Mesothelial cell of epicardium (in vitro differentiated cells): ENCODE measurements at places on chromosomes 7 and 10.

- no peak for DNase-seq
These were observed 17.6 kb upstream of the ELN start for GRCh38 chr7:74010407-74010806.

DNA sequence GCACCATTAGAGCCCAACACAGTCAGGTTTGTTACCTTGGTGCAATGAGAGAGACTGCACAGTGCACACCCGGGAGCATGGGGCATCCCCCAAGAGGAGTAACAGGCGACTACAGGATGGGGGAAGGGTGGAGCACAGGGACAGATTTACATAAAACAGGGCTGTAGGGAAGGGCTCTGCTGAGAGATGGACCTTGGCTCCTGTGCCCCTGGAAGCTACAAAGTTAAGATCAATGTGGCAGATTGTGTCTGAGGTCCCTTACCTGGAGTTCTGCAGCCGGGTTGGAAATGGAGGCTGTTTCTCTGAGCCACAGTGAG is 13.7 kb upstream of the SLC18A3 start:
- DNase-seq, result no peak

DNA sequence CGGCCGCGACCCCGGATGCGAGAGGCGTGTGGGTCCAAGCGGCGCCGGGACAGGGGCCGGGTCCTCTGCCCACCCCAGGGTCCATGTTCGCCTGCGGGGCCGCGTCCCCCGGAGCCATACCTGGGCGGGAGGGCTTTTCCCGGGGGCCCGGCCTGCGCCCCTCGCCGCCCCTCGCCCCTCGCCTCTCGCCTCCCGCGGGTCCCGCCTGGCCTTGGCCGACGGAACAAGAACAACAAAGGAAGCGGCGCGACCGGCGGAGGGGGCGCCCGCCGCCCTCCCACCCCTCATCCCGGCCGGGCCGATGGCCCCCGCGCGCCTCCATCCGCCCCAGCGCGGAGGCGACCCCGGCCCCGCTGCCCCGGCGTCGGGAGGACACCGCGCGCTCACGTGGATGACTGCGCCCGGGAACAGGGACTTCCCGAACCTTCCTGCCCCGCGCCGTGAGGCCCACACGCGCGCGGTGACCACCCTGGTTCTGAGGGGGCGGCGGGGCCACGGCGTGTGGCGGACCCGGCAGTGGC is 348.2 kb downstream of the DNAJB6 start:
- no peak for DNase-seq

- DNase-seq, result no peak
These were observed 142.1 kb downstream of the PHTF2 start for GRCh38 chr7:77940647-77941046.

GRCh38 chr10:3480281-3480989 is 304.6 kb downstream of the KLF6 start:
- DNase-seq, result no peak

DNA sequence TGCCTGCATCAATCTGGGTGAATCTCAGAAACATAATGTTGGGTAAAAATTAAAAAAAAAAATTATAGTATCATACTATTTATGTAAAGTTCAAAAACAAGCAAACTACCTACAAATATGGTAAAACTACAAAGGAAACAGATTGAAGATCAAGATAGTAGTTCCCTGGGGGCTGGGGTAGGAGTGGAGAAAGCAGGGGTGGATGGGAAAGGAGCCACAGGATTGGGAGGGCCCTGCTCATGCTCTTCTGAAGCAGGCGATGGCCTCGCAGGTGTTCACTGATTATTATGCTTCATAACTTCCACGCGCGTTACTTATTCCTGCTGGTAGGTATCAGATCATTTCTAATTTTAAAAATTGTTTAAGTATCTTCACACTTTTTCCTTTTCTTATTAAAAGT is 96.0 kb upstream of the GATA3 start:
- no peak for DNase-seq
